Naive thymus-derived CD4-positive, alpha-beta T cell (primary cell): ENCODE measurements at places on chromosomes 1 and 21. TPM values are rescaled to one million over a fixed set of nuclear protein-coding genes. Genes with fewer than 3 reads are reported as not detected.

- H3K4me1 ChIP-seq, result no peaks in the 10 kb centered on the region
- H3K36me3 ChIP-seq, result no peaks in the 10 kb centered on the region
- no peak overlapping the region for H3K4me3 ChIP-seq
- H3K27me3 ChIP-seq, result no peaks in the 10 kb centered on the region
Observed at GRCh38 chr1:59125676-59126320, 171.1 kb upstream of the FGGY start.

DNA sequence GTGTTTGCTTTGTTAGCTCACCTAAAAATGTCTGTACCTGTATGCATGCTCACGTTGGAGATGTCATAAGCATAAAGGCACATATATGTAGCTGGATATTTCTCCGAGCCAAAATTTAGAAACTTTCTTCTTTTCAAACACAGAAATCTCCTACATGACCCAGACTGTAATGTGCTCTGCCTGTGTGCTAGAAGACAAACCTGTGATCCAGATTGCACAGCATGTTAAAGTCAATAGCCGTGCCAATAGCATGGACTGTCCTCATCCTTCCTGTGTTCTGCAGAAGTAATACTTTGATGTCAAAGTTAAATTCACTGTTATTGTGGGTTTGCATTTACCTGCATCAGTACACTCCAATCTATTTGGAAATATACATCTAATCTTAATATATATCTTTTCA is 346.2 kb upstream of the ZRANB2 start:
- no peaks in the 10 kb centered on the region for H3K27me3 ChIP-seq
- no peak overlapping the region for H3K27ac ChIP-seq
- H3K4me1 ChIP-seq, result no peaks in the 10 kb centered on the region
- H3K4me3 ChIP-seq, result no peak overlapping the region

DNA sequence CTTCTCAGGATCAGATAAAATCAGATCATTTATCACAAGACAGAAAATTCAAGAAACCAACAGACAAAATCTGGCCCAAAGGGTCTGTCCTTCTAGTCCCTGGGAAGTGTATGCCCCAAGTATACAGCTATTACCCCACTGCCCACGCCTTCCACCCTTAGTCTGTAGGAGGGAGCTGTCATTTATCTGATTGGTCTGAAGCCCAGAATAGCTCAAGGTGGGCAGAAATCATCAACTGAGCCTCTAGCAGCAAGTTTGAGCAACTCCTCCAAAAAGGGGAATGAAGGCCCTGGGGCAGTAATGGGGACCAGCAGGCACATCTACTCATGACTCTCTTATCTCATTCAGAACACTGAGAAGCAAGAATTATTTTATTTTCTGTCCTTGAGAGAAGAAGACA is 126.9 kb downstream of the MATN1 start:
- H3K4me3 ChIP-seq, result no peak overlapping the region
- H3K4me1 ChIP-seq, result no peaks in the 10 kb centered on the region
- no peak for DNase-seq
- H3K27me3 ChIP-seq, result no peaks in the 10 kb centered on the region

- H3K4me3 ChIP-seq, result no peak overlapping the region
- H3K27ac ChIP-seq, result no peak overlapping the region
- H3K36me3 ChIP-seq, result no peaks in the 10 kb centered on the region
- no peak for DNase-seq
Observed at GRCh38 chr1:94304553-94304952, 67.2 kb upstream of the ARHGAP29 start.

DNA sequence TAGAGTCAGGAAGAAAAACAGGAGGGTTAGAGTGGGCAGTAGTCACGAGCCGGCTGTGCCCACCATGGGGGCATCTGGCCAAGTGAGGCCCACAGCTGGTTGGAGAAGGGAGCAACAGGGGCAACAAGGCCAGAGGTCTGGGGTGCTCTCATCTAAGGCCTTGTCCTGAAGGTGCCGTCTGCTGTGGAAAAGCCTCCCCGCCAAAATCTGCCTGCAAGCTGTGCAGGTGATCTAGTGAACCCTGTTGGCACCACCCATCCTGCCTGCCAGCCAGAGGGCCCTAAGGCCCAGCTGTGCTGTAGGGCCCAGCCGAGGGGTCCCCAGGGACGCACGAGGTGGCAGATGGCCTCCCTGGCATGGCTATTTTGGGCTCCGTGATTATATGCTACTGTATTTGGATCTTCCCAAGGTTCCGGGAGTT is 51.3 kb downstream of the LGR6 start:
- no peak overlapping the region for H3K4me3 ChIP-seq
- DNase-seq, result no peak
- H3K27me3 ChIP-seq, result no peaks in the 10 kb centered on the region
- H3K4me1 ChIP-seq, result no peaks in the 10 kb centered on the region

- H3K27me3 ChIP-seq, result no peaks in the 10 kb centered on the region
- H3K27ac ChIP-seq, result no peak overlapping the region
- H3K4me1 ChIP-seq, result no peaks in the 10 kb centered on the region
- no peak for DNase-seq
- H3K36me3 ChIP-seq, result no peaks in the 10 kb centered on the region
Observed at GRCh38 chr1:89900323-89900722, 79.5 kb downstream of the LRRC8D start.

DNA sequence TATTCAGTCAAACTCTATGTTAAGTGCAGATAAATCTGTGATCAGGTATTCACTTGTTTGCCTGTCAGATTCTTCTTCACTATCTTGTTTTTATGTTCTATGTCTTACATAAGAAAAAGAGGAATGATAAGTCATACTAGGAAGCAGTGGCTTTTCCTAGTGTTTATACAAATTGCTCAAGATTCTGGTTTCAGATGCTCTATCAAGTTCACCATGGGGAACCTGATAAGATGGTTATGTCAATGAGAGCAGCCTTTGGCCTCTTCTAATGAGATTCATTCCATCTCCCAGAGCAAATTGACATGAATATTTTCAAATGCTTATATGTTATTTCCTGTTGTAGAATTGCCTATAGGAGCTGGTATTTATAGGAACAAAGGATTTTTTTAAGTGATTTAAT is 218.8 kb upstream of the TMPRSS15 start:
- H3K27me3 ChIP-seq, result no peaks in the 10 kb centered on the region
- no peaks in the 10 kb centered on the region for H3K36me3 ChIP-seq
- DNase-seq, result no peak
- no peak overlapping the region for H3K4me3 ChIP-seq

SNAPIN gene
- 10.2 TPM for total RNA-seq

DIO1 gene
- not detected for total RNA-seq

OR2T6 gene
- total RNA-seq, result not detected

SDF4 gene
- 115 TPM for total RNA-seq

AIRE gene
- total RNA-seq, result 0.32 TPM

LCE5A gene
- total RNA-seq, result not detected

ZBTB8A gene
- not detected for total RNA-seq
